ENCODE measurements at places on chromosomes 16 and 17.

GRCh38 chr16:19138601-19139000 lies 24.8 kb downstream of the ITPRIPL2 start:
- DNase-seq: no peak

- DNase-seq: no peak
Measured at GRCh38 chr17:68108313-68109000, 72.9 kb downstream of the KPNA2 start.

- no peak for DNase-seq
Measured at GRCh38 chr17:58615768-58616659, 75.8 kb downstream of the TEX14 start.

GRCh38 chr17:64497565-64498035 lies 746 bp upstream of the POLG2 start:
- DNase-seq: no peak

- DNase-seq: no peak
Measured at GRCh38 chr16:52066962-52067361, 480.0 kb downstream of the TOX3 start.

DNA sequence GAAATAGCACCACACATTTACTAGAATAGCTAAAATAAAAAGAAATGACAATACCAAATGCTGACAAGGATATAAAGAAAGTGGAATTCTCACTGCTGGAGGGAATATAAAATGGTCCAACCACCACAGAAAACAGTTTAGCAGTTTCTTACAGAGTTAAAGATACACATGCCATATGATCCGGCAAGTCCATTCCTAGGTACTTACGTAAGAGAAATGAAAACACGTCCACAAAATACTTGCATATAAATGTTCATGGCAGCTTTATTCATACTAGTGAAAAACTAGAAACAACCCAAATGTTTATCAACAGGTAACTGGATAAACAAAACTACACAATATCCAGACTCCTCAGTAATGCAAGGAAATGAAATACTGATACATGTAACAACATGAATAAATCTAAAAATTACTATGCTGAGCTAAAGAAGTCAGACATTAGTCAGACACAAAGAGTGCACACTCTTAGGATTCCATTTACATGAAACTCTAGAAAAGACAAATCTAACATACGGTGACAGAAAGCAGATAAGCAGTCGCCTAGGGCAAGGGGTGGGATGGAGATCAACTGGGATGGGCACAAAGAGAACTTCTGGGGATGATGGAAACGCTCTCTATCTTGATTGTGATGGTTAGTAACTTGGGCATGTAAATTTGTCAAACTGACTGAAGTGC lies 76.4 kb downstream of the SMG6 start:
- no peak for DNase-seq

DNA sequence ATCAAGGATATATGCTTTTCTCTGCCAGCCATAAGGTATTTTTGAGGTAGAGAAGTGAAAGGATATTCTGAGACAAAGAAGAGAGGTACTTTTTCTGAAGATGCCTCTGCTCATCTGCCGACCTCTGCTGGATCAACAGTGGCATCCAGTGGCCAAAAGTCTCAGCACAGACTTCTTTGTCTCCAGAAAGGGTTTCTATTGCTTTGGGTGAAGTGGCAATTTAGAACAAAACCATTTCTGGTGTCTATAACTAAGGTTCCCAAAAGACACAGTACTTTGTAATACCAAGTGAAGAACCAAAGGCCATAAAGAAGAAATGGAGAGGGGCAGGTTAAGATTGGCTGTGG lies 155.2 kb upstream of the C17orf78 start:
- DNase-seq: no peak

- no peak for DNase-seq
Measured at GRCh38 chr16:77344341-77344740, 90.5 kb downstream of the ADAMTS18 start.

DNA sequence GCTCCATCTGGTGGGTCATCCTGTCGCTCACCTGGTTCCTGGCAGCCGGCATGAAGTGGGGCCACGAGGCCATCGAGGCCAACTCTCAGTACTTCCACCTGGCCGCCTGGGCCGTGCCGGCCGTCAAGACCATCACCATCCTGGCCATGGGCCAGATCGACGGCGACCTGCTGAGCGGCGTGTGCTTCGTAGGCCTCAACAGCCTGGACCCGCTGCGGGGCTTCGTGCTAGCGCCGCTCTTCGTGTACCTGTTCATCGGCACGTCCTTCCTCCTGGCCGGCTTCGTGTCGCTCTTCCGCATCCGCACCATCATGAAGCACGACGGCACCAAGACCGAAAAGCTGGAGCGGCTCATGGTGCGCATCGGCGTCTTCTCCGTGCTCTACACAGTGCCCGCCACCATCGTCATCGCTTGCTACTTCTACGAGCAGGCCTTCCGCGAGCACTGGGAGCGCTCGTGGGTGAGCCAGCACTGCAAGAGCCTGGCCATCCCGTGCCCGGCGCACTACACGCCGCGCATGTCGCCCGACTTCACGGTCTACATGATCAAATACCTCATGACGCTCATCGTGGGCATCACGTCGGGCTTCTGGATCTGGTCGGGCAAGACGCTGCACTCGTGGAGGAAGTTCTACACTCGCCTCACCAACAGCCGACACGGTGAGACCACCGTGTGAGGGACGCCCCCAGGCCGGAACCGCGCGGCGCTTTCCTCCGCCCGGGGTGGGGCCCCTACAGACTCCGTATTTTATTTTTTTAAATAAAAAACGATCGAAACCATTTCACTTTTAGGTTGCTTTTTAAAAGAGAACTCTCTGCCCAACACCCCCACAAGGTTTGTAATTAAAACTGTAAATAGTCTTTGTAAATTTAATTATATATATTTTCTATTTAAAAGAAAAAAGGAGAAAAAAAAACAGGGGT lies 1.7 kb downstream of the FZD2 start:
- DNase-seq: no peak

DNA sequence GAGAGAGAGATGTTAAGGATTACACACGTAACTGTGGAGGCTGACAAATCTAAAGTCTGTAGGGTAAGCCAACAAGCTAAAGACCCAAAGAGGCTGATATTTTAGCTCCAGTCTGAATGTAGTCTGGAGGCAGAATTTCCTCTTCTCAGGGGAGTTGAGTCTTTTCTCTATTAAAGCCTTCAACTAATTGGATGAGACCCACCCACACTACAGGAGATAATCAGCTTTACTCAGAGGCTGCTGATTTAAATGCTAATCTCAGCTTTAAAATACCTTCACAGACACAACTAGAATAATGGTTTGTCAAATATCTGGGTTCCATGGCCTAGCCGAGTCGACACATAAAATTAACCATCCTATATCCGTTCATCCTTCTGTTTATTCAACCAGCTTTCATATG lies 204.3 kb upstream of the PSMD7 start:
- DNase-seq: no peak

DNA sequence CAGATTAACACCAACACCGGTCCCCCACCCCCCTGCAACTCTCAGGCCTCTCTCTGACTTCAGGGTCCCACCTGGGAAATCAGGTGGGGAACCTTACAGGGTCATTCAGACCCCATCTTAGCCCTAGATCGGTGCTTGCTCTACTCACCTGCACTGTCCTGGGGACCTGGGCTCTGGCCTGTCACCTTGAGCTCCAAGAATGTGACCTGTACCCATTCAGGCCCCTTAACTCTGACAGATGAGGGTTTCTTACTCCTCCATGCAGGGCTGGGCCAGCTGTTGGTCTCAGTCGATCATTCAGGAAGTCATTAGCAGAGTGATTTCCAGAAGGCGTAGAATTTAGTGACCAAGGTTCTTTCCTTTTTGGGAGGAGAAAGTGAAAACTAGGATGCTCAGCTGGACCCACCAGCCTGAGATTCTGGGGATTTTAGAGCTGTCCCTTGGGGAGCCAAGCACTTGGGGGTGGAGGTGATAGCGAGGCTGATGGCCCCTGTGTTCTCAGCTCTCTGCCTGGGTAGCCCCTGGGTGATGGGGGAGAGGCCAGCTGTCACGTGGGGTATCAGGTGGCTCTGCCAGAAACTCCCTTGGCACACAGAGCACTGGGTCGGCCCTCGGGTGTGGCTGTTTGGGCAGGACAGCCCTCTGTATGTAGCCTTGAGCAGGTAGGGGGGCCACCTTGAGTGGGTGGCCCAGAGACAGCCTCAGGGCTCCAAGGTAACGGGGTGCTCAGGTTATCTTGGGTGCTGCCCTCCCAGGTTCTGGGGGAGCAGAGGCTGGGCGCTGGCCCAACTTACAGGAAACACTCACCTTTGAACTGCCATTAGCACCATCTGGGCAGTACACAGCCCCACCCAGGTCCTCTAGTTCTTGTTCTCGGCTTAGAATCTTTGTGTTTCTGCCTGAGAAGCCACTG lies 724 bp downstream of the MVP start:
- DNase-seq: no peak

DNA sequence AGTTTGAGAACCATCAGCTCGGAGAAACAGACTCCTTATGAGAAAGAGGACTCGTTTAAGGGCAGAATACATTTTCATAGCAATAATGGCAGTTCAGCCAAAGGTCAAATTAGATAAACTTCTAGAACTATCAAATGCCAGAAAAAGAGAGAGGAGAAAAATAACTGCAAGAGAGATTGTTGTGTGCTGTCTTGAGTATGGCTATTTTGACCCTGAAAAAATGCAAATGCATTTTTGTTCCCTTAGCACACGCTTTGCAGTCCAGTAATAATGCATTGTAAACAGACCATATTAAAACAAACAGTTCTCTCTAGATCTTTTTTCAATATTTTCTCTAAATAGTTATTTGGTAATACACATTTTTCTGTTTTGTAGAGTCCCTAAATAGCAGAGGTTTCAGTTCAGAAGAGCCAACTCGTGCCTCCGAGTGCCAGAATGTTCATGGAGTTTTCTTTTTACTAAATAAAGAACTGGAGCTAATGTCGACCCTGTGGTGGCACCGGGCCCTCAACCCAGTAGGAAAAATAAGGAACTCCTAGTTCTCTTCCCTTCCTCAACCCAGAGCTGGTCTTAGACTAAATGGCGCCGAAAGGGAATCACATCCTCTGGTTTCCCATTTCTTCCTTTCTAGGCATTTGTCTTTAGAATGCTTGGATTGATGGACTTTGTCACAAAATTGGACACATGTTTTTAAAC lies 298.0 kb downstream of the MAP2K4 start:
- DNase-seq: no peak

GRCh38 chr16:74186561-74186971 lies 110.0 kb upstream of the PSMD7 start:
- no peak for DNase-seq

All from mesenteric fat pad (tissue), 1 donor.